CD4-positive, alpha-beta T cell treated with Interleukin-2 at 100 ng/mL for 4 hours (primary cell): ENCODE measurements at places on chromosomes 7 and 10.

GRCh38 chr10:61397175-61397986, 55.8 kb downstream of the TMEM26 start:
- peak; percentile 17 for DNase-seq

- no peak for DNase-seq
Observed at GRCh38 chr10:83983578-83984255, 155.6 kb upstream of the GHITM start.

DNA sequence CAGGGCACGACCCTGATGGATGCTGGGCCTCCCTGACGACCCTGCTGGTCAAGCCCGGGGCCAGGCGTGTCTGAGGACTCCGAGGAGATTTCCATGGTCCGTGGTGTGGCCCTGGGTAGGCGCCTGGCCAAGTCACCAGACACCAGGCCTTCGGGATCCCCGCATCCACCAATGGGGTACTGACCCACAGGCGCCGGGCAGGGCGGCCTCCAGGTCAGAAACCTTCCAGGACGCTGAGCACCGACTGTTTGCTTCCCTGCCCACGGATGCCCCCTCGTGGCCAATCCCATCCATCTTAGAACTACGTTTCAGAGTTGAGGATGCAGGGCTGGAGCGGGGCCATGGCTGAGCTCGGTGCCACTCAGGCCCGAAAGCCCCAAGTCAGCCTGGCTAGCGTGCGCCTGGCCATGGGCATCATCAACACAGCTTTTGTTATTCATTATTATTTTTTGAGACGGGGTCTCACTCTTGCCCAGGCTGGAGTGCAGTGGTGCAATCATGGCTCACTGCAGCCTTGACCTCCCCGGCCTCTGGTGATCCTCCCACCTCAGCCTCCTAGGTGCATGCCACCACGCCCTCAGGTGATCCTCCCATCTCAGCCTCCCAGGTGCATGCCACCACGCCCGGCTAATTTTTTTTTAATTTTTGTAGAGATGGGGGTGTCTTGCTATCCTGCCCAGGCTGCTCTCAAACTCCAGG, 7.1 kb upstream of the AMZ1 start:
- peak; percentile 50 for DNase-seq

DNA sequence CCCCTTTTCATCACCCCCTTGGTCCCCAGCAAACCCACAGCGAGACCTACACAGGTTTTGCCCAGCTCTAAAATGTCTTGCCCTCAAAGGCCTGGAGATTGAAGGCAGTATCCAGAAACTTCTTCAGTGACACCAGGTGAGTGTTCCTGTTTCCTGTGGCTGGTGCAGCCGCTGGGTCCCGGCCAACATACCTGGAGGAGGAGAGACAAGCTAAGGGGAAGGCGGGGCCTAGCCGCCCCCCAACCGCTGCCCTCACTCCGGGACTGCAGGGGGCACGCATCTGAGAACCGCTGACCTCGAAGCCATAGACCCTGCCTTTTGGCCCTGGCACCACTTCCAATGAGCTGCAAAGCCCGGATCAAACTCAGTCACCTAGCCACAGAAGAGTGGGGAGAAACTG, 27.0 kb downstream of the OGDHL start:
- DNase-seq: no peak

GRCh38 chr7:128954830-128955802, 17.4 kb downstream of the IRF5 start:
- no peak for DNase-seq

GRCh38 chr10:97861924-97862323, 12.3 kb downstream of the GOLGA7B start:
- DNase-seq: no peak

DNA sequence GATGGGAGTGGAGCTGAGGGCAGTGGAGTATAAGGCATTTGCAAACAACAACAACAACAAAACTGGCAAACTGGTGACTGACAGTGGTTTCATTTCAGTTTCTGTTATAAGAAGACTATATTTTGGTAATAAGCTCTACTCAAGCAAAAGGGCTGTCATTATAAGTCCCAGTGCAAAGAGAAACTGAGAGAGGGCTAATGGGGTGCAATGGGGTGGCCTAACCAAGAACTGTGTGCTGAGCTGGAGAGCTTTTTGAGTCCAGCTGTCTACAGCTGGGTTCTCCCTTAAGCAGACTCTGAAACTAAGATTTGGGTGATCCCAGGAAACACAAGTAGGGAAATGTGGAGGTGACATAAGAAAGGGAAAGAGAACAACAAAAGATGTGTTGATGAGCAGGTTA, 439.3 kb downstream of the ADRA2A start:
- DNase-seq: no peak

DNA sequence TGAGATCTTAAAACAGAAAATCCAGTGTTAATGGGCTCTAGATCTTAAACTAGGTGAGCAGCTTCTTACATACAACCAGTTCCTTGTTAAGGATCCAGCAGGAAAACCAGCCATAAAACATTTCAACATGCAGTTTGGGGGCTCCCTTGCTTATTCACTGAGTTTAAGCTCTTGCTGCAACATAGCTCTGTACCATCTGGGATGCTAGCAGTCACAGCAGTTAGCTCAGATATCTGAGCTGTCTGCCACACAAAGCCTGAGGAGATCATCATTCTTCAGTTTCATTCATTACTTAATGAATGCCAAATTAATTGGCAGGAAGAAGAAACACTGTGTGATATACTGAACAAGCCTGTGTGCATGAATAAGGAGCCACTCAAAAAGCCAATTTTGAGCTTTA, 62.8 kb downstream of the PODXL start:
- DNase-seq: no peak

DNA sequence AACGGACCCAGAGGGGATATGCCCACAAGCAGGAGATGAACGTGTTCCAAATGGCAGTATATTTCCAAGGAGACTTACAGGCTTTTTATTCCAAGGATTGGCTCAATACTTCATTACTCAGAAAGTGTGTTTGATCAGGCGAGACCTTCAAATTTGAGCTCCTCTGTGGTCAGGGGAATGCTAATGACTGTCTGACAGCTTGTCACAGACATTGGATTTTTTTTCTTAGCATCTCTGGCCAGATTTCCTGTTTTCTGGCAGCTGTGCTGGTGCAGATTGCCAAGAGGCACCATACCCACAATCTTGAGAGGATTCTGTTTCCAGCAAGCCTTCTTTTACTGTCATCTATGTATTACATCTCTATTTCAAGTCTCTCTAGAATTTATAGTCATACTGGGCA, 93.8 kb downstream of the C1GALT1 start:
- DNase-seq: no peak

GRCh38 chr7:112283382-112283910, 77.0 kb downstream of the ZNF277 start:
- no peak for DNase-seq

DNA sequence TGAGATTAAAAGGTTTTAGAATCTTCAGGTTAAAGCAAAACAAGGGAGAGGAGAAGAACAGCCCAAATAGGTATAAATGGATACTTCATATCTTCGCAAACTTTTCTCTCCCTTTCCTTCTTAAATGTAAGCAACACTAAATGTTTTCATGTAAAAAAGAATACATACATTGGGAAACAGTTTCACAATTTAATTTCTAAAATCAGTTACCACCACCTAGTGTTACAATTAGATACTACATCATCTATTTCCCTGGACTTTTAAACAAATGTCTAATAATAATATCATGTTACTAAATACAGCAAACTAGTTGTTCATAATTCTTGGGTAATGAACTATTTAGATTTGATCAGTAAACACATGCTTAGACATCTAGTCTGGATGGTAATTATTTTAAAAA, 35.8 kb downstream of the MINDY3 start:
- no peak for DNase-seq

DNA sequence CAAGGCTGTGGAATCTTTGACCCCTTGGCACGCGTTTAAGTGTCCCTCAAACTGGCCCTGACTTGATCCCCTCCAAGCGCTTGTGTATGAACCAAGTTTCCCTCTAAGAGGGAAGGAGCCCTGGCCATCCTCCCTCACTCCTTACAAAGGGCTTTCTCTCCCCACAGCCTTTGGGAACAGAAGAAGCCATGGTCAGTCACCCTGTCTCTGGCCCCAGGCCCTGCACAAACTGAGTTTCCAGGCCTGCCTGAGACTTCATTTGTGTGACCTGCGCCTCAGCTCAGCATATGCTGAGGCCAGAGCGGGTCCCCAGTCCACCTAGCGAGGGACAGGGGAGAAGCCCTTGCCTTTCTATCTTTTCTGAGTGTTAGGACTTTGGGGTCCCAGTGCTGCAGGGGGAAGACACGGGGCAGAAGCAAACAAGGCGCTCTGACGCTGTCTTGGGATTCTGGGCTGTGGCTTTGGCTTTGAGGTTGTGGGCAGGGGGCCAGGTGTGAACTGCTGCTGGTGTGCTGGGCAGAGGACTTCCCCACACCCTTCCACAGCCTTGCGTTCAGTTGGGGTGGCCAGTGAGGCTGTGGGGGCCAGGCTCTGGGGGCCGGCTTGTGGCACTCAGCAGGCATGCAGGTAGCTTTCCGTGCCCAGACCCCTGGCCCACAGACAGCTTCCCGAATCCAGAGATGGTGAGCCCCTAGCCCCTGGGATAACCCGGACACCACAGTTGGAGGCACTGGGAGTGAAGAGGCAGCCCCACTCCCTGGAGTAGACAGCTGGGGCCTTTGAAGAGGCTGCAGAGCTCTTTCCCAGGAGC, 1.5 kb downstream of the RET start:
- DNase-seq: no peak

GRCh38 chr7:91668217-91668616, 212.3 kb downstream of the MTERF1 start:
- no peak for DNase-seq

GRCh38 chr7:151856516-151856915, 20.4 kb downstream of the PRKAG2 start:
- no peak for DNase-seq

- peak; percentile 100 for DNase-seq
Observed at GRCh38 chr7:100428967-100429636, 529 bp upstream of the MEPCE start.
